ENCODE measurements at places on chromosomes 12 and 14.
A peak's percentile ranks its signal among the peaks of the same experiment; 100 is the strongest.

DNA sequence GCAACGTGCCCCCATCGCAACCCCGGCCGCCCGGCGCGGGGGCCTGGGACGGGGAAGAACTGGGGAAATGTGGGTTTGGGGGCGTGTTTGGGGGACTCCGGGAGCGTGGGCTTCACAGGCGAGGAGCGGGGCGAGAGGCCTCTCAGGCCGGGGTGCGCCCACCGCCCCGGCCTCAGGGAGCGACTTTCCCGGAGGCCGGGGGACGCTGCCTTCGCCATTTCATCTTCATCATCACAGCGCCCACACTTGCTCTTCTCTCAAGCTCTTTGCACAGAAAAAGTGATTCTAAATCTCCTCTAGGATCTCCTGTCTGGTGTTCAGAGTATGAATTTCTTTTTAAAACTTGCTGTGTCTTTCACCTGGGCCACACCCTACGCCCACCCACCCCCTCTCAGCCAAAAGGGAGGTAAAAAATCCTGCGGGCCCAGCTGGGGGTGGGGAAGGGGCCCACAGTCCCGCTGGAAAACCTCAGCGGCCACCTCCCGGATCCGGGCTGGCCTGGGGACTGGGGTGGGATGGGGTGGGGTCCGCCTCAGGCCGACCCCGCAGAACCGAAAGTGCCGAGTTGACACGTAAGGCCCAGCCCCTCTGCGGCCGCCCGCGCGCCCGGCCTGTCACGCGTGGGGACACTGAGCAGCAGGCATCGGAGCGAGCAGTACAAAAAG, 7.4 kb downstream of the CDKN1B start:
- DNase-seq, result no peak

- DNase-seq, result no peak
These were observed 186.0 kb downstream of the TMTC3 start for GRCh38 chr12:88328090-88328489.

- DNase-seq, result no peak
These were observed 194.6 kb upstream of the KRR1 start for GRCh38 chr12:75705749-75706711.

DNA sequence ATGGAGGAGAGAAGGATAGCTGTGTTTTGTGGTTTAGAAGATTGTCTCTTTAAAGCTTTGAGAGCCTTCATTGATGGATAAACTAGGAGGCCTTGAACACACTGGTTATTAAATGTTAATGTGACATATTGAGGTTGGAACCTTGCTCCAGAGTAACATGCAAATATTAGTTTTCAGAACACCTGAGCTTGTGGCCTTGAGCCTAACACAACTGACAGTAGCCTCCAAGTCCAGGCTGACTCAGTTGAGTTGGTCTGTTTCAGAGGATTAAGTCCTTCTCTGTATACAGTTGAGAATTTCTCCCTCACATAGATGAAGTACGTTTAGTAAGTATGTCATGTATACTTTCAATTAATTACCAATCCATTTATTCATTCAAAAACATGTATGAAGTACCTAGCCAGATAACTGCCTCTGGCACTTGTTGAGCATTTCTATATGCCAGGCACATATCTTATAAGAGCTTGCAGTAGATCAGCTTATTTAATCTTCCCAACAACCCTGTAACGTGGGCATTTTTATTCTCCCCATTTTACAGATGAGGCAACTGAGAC, 63.5 kb downstream of the ELK3 start:
- no peak for DNase-seq

GRCh38 chr14:34050606-34051005, 99.7 kb upstream of the EGLN3 start:
- DNase-seq, result no peak

DNA sequence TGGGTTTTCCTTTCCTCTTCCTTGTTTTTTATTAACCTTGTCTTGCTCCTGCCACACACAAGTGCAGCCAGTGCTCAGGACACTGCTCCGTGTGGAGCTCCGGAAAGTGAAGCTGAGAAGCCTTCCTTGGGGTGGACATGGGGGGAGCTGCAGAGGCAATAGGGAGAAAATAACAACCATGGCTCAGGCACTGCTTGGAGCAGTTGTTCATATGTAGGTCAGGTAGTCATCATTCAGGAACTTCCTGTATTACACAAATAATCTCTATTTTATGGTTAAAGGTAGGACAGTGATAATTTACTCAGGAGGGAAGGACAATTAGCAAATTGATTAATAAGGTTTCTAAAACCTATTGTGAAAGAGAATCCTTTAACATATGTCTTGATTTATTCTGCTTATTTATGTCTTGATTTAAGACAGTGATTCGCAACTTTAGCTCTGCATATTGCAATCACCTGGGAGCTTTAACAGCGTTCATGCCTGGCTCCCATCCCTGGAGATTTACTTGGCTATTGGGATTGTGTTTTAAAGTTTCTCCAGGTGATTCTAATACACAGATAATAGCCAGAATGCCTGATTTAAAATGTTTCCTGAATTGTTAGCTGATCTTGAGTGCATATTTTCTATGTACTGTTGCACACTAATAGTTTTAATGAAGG, 92.1 kb downstream of the ETV6 start:
- DNase-seq, result no peak

DNA sequence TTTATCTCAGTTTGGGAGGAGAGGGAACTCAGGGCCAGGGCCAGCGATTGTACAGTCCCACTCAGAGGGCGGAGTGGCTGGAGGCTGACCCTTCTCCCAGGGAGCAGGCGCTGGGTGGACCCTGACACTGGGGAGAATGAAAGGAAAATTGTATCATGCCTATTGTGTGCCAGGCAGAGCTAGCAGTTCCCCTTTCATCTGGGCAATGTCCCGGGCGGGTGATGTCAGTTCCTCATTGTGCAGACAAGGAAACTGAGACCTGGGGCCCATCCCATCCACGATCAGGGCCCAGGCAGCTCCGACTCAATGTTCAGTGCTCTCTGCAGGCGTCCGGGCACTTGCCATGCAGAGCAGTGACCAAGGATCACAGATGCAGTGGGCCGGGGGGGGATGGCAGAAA, 101.9 kb upstream of the RTL1 start:
- DNase-seq, result no peak

DNA sequence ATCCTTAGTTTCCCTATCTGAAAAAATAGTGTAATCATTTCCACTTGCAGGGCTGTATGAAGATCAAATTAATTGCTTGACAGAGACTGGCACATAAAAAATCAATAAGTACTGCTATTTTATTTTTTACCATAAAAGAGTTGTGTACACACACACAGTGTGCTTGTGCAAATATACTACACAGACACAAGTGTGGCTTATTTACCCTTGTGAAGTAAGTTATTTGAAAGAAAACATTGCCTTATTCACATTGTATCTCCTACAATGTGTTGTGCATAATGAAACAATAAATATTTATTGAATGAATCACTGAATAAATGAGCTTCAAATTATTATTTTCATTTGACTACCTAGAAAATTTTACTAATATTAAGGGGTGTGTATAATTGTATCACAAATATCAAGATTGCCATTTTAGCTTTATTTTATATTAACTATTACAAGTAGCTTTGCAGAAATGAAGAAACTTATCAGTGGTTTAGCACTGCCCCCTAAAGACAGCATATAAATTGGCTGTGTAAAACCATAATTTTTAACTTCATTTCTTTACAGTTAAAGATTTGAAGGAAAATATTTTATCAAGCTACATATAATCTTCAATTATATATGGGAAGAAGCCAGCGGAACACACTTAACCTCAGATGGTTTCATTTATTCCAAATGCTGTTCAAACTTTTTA, 11.3 kb downstream of the GARIN6 start:
- DNase-seq, result no peak

DNA sequence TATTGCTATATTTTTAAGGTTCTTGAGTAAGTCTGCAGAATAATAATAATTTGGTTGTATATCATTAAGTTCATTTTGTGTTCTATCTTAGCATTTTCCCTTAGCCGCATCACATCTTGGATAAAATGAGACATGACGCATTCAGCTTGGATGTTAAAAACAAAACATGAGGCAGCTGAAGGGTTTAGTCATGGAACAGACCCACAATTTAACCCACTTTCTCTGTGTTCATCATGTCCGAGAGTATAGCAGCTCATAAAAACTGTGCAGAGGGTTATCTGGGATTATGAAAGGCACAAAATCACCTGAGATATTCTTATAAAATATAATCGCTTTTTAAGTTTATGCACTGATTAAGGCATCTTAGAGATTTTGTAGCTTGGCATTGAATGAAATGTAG, 219.3 kb downstream of the TRHDE start:
- no peak for DNase-seq

DNA sequence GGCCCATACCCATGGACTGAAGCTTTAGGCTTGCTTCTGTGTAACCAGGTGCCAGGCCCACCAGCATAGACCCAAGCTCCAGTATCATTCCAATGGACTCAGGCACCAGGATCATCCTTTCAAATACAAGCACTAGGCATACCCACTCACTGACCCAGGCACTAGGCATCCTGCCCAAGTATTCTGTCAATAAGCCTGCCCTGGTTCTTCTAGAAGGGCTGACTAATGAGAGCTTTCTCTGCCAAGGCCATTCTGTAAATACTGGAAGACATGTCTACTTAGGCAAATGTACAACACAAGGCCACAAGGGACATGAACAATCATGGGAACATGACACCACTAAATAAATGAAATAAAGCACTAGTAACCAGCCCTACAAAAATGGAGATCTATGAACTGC, 352.2 kb downstream of the FSCB start:
- DNase-seq, result no peak

GRCh38 chr12:18982226-18982949, 147.1 kb upstream of the PLEKHA5 start:
- DNase-seq, result no peak

DNA sequence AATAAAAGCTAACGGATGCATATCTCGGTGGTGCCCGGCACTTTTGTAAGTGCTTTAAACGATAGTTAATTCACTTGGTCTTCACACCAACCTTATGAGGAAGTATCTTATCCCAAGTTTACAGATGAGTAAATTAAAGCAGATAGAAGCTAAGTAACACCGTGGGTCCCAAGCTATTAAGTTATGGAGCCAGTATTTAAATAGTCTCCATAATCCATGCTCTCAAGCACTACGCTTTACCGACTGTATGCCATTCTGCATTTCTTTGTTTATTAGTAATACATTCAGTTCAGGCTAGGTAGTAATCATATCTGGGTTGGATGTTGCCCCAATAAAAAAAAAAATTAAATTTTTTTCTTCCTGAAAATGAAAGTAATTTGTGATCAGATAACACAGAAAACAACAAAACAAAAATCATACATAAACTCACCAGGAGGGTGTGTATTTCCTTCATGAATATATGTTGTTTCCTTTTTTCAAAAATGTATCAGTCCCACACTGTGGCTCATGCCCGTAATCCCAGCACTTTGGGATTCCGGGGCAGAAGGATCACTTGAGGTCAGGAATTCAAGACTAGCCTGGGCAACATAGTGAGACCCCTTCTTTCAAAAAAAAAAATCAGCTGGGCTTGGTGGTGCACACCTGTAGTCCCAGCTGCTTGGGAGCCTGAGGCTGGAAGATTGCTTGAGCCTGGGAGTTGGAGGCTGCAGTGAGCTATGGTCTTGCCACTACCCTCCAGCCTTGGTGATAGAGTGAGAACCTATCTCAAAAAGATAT, 1.4 kb upstream of the M6PR start:
- no peak for DNase-seq

GRCh38 chr12:23891115-23891514, 58.4 kb downstream of the SOX5 start:
- no peak for DNase-seq

DNA sequence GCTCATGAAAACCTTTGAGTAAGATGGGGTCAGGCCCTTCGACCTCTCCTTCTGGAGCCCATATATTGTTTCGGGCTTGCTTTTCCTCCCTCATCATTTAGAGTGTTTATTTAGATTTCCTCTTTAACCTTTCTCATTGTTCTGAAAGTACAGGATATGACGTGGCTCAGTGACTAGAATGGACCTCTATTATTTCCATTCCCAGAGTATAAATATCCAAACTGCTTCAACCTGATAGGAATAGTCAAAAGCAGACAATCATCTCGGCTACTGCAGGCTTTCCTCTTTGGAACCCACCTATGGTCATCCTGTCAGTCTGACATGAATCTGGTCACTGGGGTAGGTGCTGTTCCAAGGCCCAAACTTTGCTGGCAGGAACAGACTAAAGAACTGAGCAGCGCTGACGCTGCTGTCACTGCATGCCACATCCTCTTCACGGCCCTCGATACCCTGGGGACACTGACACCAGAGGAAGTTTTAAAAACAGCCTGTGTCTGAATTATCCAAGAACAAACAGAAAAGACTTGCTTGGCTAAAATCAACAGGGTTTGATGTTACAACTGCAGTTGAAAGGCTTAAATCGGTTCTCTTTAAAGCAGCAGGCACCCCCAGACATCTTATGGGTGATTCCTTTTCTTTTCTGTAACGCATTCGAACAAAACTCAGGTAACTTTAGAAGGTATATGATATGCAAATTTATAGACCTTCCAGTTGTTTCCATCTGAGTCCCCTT, 5.0 kb upstream of the DDX47 start:
- DNase-seq, result peak; percentile 57

DNA sequence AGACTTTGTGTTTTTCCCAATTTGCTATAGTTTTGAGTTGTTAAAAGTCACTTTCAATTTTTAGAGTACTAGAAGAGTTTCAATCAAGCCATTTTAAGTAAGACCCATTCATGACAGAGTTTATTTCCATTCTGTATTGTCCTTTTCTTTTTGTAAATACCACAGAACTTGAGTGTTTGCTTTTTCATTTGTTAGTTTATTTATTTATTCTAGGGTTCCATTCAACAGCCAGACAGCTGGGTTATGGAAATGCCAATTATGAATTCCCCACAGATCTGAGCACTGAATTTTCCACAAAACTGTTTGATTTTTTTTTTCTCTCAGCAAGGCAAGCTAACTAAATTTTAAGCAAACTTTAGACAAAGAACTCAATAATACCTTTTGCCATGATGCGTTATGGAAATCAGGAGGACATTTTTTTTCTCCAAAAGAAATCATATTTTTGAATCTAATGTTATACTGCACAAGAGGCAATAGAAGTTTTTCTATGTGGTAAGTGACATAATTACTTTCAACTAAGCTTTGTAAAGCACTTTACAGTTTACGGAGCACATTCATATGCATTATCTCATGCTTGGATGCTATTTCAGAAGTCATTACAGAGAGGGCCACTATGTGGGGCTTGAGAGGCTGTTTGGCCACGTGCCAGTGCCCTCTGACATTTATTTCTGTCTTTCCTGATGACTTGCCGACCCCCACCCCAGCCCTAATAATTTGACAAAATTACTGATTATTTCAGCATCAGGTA, 181.5 kb downstream of the VRK1 start:
- DNase-seq, result no peak

GRCh38 chr14:104364830-104365229, 214.7 kb upstream of the C14orf180 start:
- no peak for DNase-seq

DNA sequence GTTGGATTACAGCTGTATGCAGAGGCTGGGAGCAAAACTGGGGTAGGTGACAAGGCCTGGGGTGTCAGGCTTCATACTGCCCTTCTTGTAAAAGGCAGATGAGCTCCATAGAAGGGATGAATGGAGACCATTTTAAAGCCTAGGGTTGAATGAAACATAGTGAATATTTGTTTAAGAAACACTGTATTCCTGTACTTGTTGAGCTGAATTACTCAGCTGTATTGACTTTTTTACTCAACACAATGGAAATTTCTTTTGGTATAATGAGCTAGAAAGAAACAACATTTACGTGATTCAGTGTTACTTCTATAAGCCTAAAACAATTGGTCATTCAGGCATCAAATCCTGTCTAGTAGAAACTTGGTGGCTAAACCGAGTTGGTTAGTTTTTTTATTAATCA, 14.1 kb downstream of the ATP6V0A2 start:
- no peak for DNase-seq

- DNase-seq, result no peak
These were observed 131.1 kb downstream of the NEDD1 start for GRCh38 chr12:97038131-97038530.

Data from activated T-helper 1 cell treated with anti-CD3 and anti-CD28 coated beads, Interleukin-12 subunit alpha, Interleukin-12 subunit beta, Interleukin-2, Interleukin-4 antibody, amounts not matched to agents 30 ng/mL and 10 ng/mL and 1 ng/mL, durations not matched to agents 14 hours and 24 hours and 36 hours (primary cell).